ENCODE measurements at places on chromosomes 4 and X.
A peak's percentile ranks its signal among the peaks of the same experiment; 100 is the strongest.

DNA sequence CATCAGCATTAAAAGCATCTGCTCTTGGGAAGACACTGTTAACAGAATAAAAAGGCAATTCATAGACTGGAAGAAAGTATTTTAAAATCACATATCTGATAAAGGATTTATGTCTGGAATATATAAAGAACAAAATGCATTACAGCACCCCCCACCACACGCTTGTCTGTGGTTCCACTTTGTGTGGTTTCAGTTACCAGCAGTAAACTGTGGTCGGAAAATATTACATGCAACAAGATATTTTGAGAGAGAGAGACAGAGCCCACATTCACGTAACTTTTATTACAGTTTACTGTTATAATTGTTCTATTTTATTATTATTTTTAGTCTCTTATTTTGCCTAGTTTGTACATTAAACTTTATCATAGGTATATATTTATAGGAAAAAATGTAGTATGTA, 21.2 kb upstream of the PDE6B start:
- ATAC-seq = peak; percentile 36

DNA sequence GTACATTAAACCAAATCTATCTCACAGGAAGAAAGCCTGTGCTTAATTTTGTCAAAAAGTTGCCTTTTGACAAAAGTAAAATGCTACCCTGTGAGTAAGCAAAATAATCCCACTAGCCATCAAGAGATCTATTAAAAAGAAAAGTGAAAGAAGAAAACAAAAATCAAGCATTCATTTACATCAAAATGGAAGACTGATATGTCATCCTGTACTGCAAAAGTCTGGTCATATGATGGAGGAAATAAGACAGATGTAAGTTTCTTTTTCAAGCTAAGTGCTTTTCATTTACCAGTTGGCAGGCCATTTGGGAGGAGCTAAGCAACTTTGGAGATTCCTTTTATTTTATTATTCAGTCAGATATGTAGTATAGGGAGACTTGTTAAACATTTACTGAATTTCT, 387.4 kb downstream of the SPOCK3 start:
- no peak for ATAC-seq

- ATAC-seq = no peak
These were observed 19.9 kb downstream of the IQSEC2 start for GRCh38 chrX:53261355-53261972.

DNA sequence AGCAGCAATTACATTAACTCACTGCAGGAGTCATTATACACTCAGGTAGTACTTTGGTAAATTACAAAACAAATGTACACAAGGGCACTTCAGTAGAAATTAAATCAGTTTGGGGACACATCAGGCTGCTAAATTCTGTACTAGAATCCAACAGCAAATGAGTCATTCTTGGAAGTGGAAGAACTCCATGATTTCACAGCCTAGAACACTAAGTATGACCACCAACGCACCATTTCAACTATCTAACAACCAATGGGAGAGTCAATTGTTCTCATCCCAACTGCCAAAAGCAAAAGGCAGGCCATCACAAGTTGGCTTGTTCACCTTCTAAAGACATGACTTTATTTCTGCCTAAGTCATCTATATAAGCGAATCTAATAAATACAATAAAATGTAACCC, 26.6 kb downstream of the PPM1K start:
- no peak for ATAC-seq

DNA sequence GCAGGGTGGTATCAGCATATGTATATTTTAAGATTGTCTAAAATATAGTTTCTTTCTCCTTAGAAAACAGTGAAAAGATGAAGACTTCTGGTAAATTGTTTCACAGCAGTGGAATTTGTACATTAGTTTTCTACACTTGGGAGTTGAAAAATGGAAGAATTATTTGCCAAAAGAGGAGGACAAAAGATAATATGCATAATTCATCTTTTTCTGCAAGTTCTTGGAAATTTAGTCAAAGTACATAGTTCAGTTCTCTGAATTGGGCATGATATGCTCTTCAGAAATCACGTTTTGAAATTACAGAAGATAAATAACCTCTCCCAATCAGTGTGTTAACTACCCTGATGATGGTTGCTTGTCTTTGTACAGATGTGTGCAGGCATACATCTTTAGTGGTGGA, 47.0 kb downstream of the RBPJ start:
- no peak for ATAC-seq

- ATAC-seq = no peak
These were observed 104.0 kb downstream of the CPZ start for GRCh38 chr4:8696369-8697127.

- ATAC-seq = no peak
These were observed 325.5 kb upstream of the F9 start for GRCh38 chrX:139204898-139205667.

GRCh38 chr4:86961605-86962295, 26.9 kb downstream of the AFF1 start:
- peak; percentile 56 for ATAC-seq

DNA sequence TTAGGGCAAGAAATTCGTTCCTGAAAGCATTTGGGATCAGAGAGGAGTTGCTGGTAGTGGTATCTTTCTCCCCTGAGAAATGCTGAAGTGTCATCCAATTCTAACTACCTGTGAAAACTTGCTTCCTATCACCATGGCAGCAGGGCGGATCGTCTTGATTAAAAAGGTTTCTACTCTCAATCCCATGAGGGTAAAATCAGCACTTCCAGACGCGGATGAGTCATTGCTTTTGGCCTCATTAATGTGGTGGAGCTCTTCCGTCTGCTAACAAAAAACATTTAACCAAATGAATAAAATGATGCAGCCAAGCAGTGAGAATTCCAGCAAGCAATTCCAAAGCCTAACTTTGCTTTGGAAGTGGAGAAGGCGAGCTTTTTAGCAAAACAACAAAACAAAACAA, 325.6 kb downstream of the CAMK2D start:
- peak; percentile 62 for ATAC-seq

- no peak for ATAC-seq
These were observed 61.5 kb downstream of the TMEM131L start for GRCh38 chr4:153527690-153528089.

GRCh38 chr4:95540227-95540626, 8.5 kb downstream of the UNC5C start:
- no peak for ATAC-seq

DNA sequence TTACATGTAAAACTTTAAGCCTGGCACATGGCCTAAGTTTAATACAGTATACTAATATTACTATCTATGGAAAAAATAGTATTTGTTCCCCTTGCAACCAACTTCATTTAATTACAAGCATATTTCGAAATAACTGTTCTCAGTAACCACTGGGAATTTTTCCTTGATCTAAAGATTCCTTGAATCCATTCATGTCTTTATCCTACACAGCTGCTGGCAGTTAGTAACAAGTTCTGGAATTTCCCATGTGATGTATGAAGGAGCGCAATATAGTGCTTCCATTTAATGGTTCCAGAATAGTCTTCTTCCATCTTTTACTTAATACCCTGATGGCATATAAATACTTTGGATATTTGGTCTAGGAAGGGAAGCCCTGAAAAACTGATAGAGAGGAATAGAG, 136.5 kb downstream of the AASDH start:
- no peak for ATAC-seq

DNA sequence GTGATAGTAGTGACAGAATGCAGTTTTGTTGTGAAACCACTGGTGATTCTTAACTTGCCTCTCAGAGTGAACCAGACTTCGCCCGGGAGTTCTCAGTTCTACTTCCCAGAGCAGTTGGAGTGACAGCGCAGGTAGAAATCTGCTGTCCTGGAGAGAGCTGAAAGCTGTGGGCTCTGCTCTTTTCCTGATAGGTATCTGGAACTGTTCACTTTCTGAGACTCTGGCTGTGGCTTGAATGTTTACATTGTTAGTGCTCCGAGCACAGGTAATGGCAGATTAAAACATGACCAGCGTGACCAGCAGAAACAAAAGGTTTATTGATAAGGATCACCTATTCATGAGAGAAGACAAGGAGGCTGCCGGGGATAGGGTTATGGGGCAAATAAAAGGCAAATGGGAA, 360.7 kb downstream of the BMPR1B start:
- ATAC-seq = no peak

DNA sequence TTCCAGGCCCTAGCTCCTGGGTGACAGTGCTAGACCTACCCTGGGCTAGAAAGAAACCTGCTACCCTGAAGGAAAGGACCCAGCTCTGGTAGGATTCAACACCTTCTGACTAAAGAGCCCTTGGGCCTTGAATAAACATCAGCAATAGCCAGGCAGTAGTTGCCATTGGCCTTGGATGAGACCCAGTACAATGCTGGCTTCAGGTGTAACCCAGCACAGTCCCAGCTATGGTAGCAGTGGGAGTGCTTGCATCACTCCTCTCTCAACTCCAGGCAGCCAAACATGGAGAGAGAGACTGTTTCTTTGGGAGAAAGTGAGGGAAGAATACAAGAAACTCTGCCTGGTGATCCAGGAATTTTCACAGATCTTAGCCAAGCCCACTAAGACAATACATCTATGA, 73.5 kb upstream of the CXorf66 start:
- ATAC-seq = no peak

DNA sequence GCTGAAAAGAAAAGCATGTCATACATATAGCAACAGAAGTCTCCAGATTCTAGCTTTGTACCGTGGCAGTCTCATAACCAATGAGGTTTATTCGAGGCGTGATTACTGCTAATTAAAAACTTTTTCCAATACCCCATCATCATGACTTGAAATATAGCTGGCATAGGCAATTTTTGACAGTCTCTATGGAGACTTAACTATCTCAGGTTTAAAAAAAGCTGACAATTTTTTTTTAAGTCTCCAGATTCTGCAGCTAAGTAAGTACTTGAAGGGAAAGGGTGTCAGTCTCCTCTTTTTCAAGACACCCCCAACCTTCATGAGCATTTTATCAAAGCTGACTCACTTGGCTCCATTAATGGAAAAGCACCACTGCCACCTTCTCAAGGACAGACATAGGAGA, 126.3 kb upstream of the RXFP1 start:
- ATAC-seq = no peak

DNA sequence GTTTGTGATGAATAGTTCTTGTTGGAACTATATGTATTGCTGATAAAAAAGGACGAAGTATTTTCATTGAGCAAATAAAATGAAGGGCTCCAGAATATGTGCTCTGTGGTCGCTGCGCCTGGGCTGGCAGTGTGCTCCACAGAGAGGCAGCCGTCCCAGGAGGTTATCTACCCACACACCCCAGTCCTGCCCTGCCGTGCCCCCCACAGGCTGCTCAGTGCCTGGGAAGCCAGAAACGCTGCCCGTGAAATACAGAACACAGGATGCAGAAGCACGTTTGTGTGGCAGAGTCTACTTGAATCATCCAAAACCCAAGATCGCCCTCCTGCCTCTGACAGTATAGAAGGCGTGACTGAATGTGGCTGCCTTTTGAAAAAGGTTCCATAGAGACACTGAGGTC, 1.4 kb downstream of the CLDN22 start:
- no peak for ATAC-seq

DNA sequence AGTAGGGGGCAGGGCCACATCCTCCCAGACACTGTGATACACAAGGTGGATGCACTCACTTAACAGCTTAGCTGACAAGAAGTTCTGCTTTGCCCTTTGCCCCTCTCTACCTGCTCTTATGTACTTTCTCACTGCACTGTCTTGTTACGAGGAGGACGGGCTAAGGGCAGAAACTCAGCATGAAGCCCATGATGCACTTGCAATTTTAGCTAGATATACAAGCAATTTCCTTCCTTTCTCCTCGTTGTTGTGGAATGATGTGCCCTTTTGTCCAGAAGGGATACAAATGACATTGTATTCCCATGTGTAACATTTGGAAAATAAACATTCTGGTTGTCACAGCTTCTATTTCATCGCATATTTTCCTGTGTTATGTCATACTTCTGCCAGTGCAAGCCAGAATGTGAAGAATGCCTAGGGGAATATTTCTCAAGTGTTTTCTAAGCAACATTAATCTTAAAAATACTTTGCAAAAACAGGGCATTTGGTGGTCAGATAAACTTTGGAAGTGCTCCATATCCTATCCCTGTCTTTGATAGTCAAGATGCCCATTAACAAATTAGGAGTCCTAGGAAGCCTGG, 47.2 kb downstream of the MAOA start:
- ATAC-seq = no peak

- no peak for ATAC-seq
These were observed 83.7 kb downstream of the PSAPL1 start for GRCh38 chr4:7351014-7351413.

DNA sequence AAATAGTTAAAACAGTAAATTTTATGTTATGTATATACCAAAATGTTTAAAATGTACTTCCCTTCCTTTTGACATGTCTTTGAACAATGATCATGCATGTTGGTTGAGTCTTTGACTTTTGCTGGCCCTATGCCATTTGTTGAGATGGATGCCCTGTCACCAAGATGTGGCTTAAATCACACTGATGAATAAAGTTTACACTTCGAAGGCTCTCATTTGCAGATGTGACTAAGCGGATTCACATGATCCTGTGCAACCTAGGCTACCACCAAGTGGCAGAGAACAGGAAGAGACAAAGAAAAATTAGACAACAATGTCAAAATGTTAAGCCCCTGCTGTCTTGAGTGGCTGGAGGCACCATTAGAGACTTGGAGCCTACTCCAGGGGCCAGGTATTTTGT, 139.9 kb downstream of the RAB28 start:
- no peak for ATAC-seq

DNA sequence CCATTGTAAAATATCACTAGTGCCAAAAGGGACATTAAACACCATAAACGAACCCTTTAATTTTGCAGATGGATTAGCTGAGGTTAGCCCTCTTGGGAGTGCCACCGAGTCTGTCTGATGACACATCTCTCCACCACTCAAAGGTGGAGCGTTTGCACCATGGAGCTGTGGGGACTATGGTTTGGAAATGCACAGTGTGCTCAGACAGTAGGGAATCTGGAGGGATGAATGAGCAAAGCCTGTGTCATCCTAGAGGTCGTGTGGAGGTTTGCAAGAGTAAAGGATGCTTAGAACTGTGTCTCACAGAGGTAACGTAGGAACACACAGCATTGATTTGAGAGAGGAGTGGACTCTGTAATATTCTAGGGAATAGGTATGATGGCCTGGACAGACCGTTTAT, 93.7 kb downstream of the CLNK start:
- no peak for ATAC-seq

DNA sequence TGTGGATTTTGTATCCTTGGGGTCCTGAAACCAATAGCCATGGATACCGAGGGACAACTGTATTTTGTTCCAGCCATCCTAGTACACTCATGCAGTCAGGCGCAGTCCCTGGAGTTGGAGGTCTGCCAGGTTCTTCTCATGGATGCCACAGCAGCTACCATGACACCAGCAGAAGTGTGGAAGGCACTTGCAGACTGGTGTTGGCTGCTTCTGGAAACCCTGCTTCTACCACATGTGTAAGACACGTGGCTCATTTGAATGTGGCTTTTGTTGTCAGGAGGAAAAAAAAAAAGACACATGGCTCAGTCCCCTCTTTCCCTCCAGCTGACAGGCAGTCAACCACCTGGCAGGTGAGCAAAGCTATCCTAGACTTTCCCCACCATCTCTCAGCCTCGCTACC, 19.4 kb downstream of the DRD5 start:
- no peak for ATAC-seq

GRCh38 chrX:151902813-151903591, 9.7 kb upstream of the MAGEA4 start:
- no peak for ATAC-seq

- ATAC-seq = no peak
These were observed 41.6 kb upstream of the UGDH start for GRCh38 chr4:39568805-39569204.

Data from activated CD4-positive, CD25-positive, alpha-beta regulatory T cell treated with anti-CD3 and anti-CD28 coated beads, Interleukin-2, amount 50 U/mL, for 24 hours (primary cell).